ENCODE measurements at places on chromosomes 4 and X.
A peak's percentile ranks its signal among the peaks of the same experiment; 100 is the strongest.

DNA sequence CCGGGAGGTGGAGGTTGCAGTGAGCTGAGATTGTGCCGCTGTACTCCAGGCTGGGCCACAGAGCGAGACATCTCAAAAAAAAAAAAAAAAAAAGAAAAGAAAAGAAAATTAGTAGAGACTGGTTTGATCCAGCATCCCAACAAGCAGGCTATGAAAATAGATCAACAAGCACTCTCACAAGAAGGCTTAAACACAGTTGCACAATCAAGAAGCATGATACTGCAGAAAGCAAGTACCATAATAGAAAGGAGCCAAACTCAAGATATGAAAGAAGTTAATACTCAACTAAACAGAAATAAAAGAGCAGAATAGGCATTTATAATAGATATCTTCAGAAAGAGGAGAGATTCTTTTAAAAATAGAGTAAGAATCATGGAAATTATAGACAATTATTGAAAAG is 10.6 kb downstream of the TLR6 start:
- no peak for DNase-seq

- DNase-seq: no peak
Measured at GRCh38 chr4:89125901-89126782, 14.8 kb downstream of the TIGD2 start.

DNA sequence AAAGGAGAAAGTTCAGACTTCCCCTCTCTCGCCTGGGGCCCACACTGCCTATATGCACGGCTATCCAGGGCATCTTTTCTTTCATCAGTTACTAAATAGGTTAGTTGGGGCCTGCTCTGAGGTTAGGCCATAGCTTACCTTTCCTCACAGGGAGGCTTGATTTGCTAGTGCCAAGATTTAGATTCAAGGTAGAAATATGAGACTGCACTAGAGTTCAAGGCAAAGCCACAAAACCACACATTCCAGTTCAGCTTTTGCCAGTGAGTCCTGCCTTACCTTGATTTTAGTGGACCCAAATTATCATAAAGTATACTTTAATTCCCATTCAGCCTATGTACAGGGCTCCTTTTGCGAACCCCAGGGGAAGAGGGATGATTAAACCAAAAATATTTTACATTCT is 762.8 kb downstream of the PDHA2 start:
- DNase-seq: no peak

DNA sequence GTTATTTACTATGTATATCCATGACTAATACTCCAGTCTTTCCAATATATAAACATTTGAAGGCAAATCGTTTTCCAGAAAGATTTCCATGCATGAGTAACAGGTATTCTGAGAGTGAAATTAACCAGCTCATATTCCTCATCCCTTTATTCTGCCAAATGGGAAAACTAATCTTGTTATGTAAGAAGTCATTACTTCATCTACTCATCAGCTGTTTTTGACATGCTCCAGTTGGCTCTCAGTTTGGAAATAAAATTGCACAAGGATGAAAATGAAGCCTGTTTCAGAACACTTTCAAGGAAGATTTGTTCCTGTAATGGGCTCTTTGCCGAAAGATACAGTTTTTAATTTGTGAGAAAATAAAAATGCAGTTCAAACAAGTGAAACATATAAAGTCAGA is 121.9 kb downstream of the KCTD8 start:
- no peak for DNase-seq

DNA sequence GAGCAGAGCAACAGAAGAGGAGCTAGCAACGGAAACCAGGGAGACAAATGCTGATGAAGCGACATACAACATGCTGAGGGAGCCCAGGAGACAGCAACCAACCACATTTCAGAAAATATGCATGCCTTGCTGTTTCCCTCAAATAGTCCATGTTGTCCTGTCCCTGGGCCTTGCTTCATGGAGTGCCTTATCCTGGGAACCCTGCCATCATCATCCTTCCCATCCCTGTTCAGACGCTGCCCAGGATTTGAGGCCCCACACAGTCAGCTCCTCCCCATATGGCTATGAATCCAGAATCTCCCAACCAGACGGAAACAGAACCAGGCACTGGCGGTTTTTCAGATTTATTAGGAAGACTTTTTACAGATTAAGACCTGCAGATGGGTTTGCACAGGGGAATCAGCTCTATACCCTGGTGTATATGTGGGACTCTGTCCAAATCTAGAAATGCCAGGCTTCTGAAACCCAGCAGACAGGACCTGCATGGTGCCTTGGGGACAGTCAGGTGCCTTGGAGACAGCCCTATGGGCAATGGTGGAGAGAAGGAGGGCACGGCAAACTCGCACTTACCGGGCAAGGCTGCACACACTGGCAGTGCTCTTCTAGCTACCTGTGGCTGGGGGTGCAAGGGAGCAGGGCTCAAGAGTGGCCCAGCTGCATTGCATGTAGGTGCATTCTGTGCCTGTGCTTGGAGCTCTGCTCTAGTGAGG is 199.7 kb upstream of the MAMLD1 start:
- no peak for DNase-seq

DNA sequence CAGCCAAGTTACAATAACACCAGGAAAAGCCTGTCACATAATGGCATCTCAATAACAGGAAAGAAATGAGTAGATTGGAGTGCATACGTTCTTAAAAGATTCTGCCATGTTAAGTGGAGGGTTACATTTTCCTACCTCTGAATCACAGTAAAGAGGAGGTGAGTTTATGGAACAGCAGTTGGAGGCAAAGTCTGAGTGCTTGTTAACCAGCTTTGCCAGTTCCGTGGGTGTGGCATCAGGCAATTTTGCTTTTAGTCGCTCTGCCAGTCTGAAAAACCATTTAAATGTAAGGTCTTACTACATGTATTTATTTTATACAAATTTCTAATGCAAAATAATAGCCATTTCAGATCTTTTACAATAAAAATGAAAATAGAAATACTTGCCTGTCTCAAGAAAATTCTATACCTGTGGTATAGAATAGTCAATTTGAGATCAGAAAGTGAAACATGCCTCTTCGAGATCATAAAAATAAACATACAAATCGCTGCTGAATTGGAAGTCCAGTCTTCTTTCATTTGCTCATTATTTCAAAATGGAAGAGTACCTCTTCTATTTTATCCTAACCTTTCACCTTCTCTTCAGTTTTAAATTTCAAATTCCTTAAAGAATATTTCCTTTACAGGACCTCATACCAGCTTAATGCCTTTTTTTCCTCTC is 31.4 kb downstream of the GC start:
- DNase-seq: no peak

GRCh38 chrX:9730752-9731151 is 34.9 kb downstream of the GPR143 start:
- DNase-seq: no peak

GRCh38 chr4:145884775-145885174 is 53.8 kb downstream of the ZNF827 start:
- DNase-seq: no peak

DNA sequence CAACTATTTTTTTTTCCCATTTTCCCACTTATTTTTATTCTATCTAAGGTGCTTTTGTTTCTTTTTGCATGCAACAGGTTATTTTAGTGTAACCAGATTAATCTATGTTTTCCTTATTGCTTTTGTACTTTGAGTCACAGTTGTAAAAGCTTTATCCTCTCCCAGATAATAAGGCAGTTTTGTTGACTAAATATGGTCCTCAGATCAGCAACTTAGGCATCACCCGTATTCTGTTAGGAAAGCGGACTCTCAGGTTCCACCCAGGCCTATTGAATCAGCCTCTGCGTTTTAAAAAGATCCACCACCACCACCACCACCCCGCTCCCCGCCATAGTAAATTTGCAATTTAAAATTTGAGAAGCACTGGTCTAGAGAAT is 58.6 kb upstream of the USP9X start:
- DNase-seq: no peak

DNA sequence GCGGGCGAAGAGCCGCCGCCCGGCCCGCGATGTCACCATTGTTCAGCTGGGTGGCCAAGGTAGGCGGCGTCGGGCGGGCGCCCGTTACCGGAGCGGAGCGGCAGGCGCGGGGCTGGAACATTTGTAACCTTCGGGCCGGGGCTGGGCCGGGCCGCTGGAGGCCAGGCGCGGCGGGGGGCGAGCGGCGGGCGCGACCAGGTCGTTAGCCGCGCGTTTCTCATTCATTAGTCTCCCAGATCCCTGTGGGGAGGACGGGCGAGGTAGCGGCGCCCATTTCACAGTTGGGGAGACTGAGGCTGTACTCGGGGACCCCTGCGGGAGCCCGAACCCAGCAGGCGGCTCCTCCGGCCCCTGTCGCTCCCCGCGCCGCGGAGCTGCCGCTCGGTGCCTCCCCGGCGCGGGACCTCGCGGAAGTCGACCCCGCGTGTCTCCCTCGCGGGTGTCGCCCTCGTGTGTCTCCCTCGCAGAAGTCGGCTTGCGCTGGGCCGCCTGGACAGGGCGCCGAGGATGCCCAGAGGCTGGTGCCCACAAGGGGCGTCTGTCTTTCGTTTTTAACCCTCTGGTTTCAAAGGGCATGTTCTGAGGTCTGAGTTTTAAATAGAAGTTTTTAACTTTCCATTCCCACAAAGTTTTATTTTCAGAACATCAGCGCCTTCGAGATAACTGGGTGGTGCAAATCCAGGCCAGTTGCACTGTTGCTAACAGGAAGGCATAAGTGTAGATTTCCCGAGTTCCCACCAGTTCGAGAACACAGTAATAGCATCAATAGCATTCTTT is 17.5 kb downstream of the PTTG2 start:
- peak; percentile 80 for DNase-seq

GRCh38 chrX:111131572-111131971 is 35.6 kb downstream of the PAK3 start:
- DNase-seq: no peak

DNA sequence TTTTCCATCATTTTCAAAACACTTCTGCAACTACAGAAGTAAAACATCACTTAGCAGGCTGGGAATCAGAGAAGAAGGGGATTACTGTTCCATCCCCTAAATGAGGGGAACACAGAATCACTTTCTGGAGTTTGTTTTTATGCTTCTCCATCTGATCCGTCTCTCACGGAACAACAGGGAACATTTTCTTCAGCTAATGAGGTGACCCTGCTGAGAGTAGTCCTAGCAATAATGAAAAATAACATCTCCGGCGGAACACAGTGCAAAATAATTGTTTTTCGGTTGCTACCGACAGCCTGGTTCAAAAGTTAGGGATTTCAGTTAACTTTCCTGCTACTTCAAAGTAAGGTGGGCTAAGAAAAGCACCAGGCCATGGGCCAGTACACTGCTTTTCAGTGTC is 322.9 kb downstream of the UNC5C start:
- peak; percentile 52 for DNase-seq

- DNase-seq: no peak
Measured at GRCh38 chr4:140103676-140104075, 50.3 kb downstream of the MAML3 start.

DNA sequence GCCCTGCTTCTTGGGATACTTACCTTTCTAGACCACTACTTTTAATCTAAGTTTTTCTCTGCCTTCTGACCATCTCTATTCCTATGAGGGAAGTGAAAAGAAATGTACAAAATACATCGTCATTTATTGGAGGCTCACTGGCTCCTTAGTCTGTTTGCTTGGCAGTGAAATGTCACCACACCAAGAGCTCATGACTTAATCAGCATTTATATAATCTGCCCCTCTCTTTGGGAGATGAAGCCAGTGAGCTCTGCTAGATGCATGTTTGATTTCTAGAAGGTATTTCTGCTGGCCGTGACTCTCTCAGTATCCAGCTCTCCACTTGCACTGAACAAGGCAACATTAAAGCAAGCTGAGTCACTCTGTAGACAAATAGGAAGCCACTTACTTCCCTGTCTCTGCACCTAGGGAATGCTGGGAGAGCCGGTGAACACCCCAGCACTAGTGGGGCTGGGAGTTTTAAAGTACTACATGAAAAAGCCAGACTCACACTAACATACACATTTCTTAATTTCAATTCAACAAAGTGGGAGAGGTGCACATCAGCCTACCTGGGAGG is 79.1 kb downstream of the MID1IP1 start:
- no peak for DNase-seq

DNA sequence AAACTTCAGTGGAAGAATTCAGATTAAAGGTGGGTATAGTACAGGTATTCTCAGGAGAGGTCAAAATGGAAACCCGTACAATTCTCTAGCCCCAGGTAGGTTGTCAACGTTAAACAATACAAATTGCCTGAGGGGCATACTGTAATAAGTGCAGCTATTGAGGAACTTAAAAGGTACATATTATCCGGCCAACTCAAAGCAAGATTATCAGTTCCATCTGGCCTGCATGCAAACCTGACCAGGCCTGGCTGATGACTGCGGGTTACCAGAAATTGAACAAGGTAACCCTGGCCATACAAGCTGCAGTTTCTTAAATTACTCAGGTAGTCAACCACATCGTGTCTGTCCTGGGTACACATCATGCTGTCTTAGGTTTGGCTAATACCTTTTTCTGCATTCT is 12.3 kb upstream of the ZNF630 start:
- DNase-seq: no peak

DNA sequence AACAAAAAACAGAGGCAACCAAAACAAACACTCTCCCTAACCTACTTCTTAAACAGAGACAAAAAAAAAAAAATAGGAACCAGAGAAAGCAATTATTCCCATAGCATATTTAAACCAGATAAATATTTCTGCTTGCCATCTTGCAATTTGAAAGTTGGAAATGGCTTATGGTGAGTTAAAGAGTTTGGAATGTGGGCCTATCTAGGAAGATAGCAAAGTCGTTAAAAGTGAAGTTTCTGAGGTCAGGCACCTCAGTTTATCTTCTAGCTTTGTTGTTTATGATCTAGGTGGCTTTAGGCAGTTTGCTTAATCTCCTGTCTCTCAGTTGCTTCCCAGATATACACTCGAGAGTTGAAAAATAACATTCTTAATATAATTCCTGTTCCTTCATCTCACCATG is 284.2 kb downstream of the KCNIP4 start:
- DNase-seq: no peak

GRCh38 chr4:173433447-173433846 is 34.5 kb upstream of the SCRG1 start:
- no peak for DNase-seq

DNA sequence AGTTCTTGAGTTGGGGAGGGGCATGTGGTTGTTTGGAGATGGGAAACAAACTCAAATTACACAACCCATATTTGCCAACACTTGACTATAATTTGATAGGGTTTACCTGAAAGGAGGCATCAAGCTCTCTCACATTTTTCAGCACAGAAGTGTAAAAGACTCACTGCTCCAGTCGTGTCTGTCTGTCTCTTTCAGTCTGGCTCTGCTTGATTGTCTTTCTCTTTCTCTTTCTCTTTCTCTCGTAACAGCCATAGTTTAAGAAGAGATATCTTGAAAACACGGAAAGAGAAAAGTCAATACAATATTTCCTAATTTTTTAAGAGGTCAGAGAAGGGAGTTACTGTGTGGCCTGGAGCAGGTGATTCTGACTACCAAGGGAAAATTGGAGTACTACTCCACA is 413.6 kb upstream of the CXorf51A start:
- DNase-seq: no peak

GRCh38 chr4:165909947-165910346 is 36.9 kb downstream of the TLL1 start:
- no peak for DNase-seq

DNA sequence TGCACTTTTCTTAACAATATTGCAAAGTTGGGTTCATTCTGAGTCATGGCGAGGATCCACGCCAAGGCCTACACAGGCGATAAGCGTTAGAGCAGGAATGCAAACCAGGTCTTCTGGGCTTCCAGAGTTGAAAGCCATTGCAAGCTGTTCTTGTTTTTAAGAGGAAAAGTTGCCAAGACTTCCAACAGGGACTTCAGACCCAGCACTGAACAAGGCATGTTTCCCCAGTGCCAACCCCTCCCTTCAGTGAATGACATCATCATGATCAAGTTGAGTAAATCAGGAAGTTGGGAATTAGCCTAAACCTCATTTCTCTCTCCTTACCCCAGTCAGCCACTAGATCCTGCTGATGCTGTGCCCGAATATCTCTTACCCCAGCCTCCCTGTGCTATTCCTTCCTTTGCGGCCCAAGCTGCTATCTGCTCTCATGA is 355.1 kb downstream of the HS3ST1 start:
- peak; percentile 35 for DNase-seq

GRCh38 chr4:113065629-113066028 is 16.2 kb downstream of the ANK2 start:
- DNase-seq: no peak
